NCI-H1417 (cell line): ENCODE measurements at places on chromosomes 7 and 10.

DNA sequence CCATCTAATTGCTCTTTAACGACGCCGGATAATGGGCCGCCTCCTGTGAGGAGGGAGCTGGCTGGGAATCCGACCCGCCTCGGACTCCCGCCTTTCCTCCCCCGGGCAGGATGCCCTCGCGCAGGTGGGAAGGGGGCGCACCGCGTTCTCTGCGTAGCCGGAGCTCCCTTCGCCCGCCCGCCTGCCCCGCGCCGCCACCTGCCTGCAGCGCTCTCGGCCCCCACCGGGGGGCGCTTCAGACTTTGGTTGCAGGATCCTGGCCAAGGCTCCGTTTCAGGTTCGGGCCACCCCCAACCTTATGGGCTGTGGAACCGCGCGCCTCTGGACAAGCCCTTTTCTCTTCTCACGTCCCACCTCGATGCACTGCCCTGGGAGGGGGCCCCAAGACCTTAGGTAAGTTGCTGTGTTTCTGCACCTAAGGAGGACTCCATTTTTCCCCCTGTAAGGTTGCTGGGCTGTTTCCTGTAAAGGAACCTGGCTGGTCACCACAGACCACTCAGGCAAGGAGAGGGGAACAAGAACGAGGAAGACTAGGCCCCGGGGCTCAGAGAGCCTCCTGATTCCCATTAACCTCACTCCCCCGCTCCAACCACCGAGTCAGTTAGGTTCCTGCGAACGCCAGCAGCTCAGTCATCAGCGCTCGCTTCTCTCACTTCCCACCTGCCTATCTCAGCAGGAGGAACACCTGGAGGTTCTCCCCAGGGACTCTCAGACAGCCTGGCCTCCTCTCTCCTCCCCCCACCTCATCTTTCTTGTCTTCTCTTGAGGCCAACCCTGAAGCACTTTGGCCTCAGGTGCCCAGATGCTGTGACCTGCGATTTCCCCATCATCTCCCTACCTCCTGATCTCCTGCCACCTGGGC, 11.3 kb upstream of the KAZALD1 start:
- DNase-seq: peak; percentile 80

- no peak for DNase-seq
These were observed 233.1 kb upstream of the IGFBP3 start for GRCh38 chr7:46153951-46154787.

GRCh38 chr10:2949948-2950354, 117.4 kb upstream of the PFKP start:
- peak; percentile 24 for DNase-seq

DNA sequence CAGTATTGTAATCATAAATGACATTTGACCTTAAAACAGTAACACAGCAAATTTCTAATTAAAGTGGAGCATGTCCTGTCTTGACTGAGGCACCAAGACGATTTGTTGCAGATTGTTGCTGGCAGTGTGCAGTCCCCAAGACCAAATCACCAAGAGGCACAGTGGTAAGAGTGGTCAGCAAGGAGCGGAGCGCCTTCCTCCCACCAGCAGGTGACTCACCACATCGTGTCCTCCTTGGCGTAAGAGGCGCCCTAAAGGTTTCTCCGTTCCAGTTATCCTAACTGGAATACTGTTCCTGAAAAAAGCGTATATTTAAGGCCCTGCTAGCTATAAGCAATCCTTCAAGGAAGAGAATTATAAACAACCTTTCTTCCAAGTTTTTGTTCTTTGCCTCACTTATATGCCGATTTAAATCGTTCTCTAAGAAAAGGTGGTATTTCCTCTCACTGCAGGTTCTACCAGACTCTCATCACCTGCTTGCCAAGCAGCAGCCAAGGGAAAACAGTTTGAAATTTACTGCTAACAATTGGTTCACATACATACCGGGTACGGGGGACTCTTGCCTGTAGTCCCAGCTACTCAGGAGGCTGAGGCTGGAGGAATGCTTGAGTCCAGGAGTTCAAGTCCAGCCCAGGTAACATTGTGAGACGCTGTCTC, 10.7 kb upstream of the REPIN1 start:
- DNase-seq: no peak

GRCh38 chr7:115533785-115534184, 496.8 kb downstream of the TFEC start:
- no peak for DNase-seq

GRCh38 chr7:70937424-70937823, 194.5 kb upstream of the GALNT17 start:
- no peak for DNase-seq

DNA sequence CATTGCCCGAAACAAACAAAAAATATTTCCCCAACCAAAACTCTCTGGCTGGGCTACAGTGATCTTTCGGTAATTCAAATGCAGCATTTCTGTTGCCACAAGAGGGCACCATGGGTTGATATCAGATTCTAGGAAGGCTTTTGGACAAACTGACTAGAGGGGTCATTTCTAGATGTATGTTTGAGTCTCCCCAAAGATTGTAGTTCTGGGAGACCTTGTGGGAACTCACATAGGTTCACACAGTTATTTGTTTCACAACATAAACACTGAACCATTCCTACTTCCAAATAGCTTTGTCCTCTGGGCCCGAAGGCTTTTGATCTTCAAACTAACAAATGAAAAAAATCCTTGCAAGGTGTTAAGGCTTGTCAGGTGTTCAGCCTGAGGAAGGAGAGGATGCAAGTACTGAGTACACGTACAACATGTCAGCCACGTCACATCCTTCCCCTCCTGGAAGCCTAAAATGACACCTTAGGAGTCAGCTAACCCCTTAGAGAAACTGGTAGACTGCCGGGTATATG, 37.0 kb upstream of the IL15RA start:
- DNase-seq: peak; percentile 0

GRCh38 chr7:146659732-146660131, 543.1 kb downstream of the CNTNAP2 start:
- no peak for DNase-seq

- no peak for DNase-seq
These were observed 71.7 kb downstream of the ZNF467 start for GRCh38 chr7:149701495-149702240.

DNA sequence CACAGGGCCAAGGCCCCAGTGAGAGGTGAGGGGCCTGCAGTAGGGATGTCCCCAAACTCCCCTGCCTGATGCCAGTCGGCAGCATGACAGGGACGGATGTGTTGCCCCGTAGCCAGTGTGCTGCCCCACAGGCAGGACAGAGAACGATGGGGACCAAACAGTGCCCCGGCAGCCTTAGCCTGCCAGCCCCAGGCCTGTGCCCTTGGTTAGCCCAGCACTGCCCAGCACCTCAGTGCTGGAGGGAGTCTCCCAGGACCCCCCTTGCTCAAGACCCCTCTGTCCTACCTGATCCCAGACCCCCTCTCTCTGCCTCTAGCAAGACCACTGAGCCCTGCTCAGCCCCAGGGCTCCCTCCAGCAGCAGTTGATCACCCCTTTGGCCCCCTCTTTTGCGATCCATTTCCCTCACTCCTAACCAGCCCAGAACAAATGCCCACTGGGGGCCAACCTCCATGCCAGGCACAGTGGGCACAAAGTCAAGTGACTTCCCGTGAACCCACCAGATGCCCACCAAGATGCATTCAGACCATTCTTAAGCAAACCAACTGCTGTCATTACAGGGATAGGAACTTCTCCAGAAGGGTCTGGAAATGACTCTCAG, 34.0 kb downstream of the OAT start:
- DNase-seq: no peak

- DNase-seq: peak; percentile 68
These were observed at the start of gene FAM241B for GRCh38 chr10:69629897-69630650. Gene FAM241B, plus strand, starts transcription at chr10:69630247. Its CDS starts 1,497 bp downstream, at chr10:69631744.
